Stimulated activated CD4-positive, alpha-beta T cell treated with anti-CD3 and anti-CD28 coated beads, Interleukin-1b, Interleukin-23, amount 100 ng/mL, for 1 hour (primary cell): ENCODE measurements at places on chromosomes 3 and 15.

GRCh38 chr15:100266166-100266565 lies 75.6 kb downstream of the ADAMTS17 start:
- DNase-seq: no peak

DNA sequence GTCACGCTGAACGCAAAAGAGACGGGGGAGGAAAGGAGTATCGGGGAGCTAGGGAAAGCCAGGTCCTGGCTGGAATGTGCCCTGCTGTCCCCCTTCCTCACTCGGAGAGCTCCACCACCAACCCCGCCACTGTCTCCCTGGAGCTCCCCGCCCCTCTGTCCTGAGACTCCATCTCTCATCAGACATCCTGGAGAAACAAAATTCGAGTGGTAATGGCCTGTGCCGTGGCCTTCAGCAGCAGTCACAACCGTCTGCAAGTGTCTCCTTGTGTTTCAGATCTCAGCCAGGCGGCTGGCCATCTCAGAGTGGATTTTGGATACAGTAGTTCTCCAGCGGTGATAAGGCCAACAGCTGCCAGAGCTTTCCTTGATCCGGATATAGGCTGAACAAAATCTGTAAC lies 76.9 kb downstream of the OCA2 start:
- DNase-seq: no peak

- no peak for DNase-seq
Observed at GRCh38 chr15:100727291-100727851, 125.0 kb downstream of the ASB7 start.

- no peak for DNase-seq
Observed at GRCh38 chr15:72233769-72234168, 2.8 kb upstream of the PKM start.

DNA sequence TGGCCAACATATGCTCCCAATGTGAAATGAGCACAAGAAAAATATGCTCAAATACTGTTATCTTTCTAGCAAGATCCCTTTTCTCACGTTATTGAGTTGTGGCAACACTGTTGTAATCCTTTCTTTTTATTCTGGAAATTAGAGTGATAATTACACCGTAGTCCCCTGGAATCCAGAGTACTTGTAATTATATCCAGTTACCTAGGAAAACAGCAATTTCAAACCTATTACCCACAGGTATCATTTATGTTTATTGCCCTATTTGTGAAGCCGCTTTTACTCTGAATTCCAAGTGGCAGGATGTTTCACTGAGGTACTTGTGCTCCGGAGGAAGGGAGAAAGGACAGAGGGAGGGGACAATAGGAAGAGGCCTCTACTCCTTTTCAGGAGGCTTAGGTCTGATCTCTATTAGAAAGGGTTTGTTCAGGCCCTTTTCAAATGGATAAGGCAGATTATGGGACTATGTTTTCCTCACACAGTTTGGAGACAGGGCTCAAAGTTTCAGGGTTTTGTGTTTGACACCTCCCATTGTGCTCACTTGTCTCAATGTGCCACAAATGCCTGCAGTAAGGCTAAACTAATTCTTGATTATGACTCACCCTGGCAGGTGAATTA lies 646.6 kb downstream of the TUSC7 start:
- DNase-seq: no peak
